Stimulated activated CD8-positive, alpha-beta memory T cell treated with anti-CD3 and anti-CD28 coated beads, Interleukin-4, amount 100 ng/mL, for 1 hour (primary cell): ENCODE measurements at places on chromosomes 4 and X.
A peak's percentile ranks its signal among the peaks of the same experiment; 100 is the strongest.

DNA sequence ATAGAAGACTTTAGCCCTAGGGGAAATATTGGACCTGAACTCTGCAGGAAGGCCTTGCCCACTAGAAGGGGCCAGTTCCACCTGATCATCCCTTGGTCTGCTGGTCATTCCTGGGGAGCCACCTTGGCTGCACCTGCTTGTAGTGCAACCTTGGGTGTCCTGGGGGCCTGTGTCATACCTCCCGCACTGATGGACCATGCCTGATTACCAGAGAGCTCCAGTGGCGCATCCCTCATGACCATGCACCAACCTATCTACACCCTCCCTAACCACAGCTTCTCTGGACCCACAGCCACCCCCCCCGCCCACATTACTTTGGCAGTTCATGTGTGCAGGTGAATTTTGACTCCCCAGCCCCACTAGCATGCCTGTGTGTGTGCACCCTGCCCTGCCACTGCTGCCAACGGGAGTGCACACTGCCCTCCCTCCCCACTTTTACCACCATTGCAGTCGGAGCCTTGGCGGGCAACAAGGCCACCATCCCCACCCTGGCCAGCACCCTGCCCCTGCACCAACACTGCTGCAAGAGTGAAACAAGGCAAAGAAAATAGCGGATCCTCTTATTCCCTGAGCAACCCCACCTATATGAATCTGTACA lies 208.1 kb downstream of the FAM47B start:
- DNase-seq, result no peak

- no peak for DNase-seq
Observed at GRCh38 chr4:154471526-154472331, 19.9 kb downstream of the DCHS2 start.

DNA sequence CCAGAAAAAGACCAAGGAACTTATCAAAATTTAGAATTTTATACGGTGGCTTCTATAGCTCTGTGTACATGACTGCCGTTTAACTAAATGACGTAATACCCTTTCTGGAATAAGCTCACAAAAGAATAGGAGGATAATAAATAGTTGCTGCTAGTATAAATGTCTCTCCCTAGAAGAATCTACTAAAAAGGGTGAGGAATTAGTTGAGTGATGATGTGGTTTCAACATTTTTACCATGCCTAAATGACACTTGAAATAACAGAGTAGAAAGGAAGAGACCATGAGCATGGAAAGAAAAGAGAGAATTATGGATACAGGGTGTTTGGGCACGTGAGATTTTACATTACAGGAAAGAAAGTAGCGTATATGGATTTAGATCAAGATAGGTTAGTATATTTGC lies 231.1 kb downstream of the ARAP2 start:
- no peak for DNase-seq

DNA sequence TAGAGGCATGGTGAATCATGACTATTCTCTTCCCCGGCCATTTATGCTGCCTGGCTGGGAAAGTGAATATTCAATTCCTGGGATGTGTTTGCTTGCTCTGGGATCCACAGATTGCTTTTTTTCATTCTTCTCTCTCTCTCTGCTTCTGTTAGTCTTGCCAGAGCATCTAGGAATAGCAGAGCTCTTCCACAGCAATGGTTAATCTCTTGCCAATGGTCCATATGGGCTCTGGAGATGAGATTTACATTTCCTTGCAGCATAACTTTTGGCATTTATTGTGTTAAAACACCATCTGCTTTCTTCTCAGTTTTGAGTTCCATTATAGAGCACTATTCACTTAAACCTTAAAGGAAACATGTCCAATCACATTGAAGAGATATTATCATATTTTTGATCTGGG lies 59.2 kb upstream of the GUCY1A1 start:
- DNase-seq, result no peak

- DNase-seq, result no peak
Observed at GRCh38 chr4:25101836-25102235, 58.4 kb downstream of the SEPSECS start.

- DNase-seq, result no peak
Observed at GRCh38 chr4:174408841-174409552, 113.3 kb downstream of the HPGD start.

- DNase-seq, result no peak
Observed at GRCh38 chr4:166838975-166839614, 395.2 kb downstream of the SPOCK3 start.

- DNase-seq, result no peak
Observed at GRCh38 chr4:28251831-28252230, 1391.2 kb downstream of the STIM2 start.

GRCh38 chr4:101596781-101597552 lies 193.6 kb upstream of the BANK1 start:
- peak; percentile 14 for DNase-seq

DNA sequence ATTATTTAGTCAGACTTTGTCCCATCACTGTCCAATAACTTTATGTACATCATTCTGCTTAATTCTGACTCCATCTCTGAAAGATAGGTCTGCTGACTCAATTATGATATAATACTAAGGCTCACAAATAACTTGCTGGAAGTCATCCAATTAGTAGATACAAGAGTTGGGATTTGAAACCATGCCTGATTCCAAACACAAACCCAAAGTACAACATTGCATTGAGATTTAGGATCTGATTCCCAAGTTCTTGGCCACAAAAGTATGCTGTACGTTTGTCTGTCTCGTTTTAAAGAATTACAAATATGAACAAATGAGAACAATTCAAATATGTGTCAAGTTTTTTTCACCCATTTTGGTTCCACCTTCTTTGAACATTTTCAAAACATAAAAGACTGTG lies 108.8 kb downstream of the AMELX start:
- no peak for DNase-seq

GRCh38 chr4:186144198-186144945 lies 39.9 kb downstream of the FAM149A start:
- no peak for DNase-seq

GRCh38 chrX:117895418-117895817 lies 221.2 kb downstream of the KLHL13 start:
- DNase-seq, result no peak

DNA sequence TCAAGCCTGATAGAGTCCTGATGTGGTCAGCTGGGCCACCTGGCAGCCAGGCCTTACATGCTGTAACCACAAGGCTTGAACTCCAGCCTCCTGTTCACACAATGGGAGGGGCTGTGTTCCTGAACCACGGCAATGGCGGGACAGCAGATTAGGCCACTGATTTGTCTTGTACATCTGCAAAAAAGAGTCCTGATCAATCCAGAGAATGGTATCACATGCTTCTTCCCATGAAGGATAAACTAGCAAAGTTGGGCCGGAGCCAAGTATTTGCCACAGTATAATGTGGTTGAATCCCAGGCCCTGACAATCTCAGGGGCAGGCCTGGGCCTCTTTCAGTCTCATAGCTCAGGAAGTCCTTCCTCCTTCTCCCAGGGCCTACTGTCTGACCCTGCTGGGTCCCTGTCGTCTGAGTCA lies 2182.5 kb upstream of the AGA start:
- DNase-seq, result no peak

DNA sequence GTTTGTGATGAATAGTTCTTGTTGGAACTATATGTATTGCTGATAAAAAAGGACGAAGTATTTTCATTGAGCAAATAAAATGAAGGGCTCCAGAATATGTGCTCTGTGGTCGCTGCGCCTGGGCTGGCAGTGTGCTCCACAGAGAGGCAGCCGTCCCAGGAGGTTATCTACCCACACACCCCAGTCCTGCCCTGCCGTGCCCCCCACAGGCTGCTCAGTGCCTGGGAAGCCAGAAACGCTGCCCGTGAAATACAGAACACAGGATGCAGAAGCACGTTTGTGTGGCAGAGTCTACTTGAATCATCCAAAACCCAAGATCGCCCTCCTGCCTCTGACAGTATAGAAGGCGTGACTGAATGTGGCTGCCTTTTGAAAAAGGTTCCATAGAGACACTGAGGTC lies 1.4 kb downstream of the CLDN22 start:
- DNase-seq, result no peak

- DNase-seq, result no peak
Observed at GRCh38 chr4:100417565-100417964, 100.3 kb downstream of the EMCN start.

DNA sequence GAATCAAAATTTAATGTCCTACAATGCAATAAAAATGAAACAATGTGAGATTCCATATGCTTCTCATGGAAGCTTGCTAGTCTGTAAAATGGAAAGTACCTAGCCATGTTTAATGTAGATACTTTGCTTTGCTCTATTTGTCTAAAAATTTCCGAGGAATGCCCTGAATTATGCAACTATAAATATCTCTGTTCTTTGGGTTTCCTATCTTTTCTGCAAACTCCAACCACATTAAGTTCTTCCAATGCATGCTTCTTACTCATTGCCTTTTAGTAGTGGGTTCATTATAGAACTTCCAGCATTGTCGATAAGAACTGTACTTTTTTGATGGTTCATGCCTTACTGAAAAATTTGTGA lies 178.3 kb downstream of the RASL11B start:
- DNase-seq, result no peak

DNA sequence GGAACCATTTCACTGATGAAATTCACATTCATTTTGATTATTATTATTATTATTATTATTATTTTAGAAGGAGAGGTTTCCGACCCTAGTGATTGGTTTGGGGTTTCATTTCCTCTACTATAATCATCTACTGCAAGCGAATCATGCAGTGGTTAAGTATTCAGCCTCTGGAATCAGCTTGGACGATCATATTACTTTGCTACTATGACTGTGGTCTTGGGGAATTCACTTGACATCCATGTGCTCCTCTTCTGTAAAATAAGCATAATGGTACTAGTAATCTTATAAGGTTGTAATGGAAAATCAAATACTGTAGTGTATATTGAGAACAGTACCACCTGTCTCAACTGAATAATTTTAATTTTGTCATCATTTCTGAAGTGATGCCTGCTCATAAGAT lies 132.1 kb upstream of the SLC4A4 start:
- DNase-seq, result no peak

DNA sequence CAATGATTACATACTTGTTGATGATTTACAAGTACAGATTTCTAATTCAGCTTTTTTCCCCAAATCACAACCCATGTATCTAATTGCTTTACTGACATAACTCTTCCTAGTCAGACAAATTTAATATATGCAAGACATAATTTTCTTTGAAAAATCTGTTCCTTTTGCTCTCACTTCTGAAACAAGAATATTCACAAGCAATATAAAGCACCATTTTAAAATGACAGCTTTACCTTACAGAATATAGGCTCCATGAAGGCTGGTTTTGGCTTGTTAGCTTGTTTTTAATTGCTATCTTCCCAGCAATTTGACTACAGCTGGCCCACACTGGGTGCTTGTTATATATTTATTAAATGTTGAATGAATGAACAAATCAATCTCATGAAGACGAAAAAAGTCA lies 24.5 kb downstream of the GPM6A start:
- no peak for DNase-seq

- no peak for DNase-seq
Observed at GRCh38 chr4:110823251-110823650, 200.4 kb upstream of the PITX2 start.

GRCh38 chrX:42725196-42725595 lies 52.8 kb downstream of the PPP1R2C start:
- DNase-seq, result no peak

DNA sequence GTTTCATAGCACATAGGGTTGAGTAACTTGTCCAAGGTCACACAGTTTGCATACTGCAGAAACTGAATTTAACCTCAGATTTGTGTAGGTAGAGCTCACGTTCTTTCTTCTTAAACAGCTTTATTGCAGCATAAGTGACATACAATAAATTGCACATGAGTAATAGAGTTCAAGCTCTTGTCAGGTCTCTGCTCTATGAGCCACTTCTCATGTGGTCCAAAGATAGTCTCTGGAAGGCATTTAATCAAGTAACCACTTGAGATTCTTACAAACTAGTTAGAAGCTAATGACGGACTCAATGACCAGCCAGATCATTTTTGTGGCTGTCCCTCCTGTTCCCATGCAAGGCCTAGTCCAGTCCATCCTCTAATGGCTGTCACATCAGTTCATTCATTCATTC lies 68.9 kb downstream of the MAOB start:
- no peak for DNase-seq

DNA sequence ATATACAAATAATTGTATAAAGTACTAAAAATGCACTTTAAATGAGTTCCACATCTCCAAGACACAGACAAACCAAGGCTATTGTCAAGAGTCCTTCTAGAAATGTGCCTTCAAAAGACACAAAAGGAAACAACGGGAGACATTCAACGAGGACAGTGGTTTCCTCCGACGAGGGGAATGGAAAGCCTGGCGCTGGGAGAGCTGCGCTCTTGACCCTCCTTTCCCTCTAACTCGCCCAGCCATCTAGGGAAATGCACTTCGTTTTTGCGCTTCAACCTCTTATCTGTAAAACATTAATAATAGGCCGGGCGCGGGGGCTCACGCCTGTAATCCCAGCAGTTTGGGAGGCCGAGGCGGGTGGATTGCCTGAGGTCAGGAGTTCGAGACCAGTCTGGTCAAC lies 37.0 kb downstream of the ZFP42 start:
- DNase-seq, result no peak

- DNase-seq, result no peak
Observed at GRCh38 chrX:41932885-41933284, 9.5 kb upstream of the CASK start.

DNA sequence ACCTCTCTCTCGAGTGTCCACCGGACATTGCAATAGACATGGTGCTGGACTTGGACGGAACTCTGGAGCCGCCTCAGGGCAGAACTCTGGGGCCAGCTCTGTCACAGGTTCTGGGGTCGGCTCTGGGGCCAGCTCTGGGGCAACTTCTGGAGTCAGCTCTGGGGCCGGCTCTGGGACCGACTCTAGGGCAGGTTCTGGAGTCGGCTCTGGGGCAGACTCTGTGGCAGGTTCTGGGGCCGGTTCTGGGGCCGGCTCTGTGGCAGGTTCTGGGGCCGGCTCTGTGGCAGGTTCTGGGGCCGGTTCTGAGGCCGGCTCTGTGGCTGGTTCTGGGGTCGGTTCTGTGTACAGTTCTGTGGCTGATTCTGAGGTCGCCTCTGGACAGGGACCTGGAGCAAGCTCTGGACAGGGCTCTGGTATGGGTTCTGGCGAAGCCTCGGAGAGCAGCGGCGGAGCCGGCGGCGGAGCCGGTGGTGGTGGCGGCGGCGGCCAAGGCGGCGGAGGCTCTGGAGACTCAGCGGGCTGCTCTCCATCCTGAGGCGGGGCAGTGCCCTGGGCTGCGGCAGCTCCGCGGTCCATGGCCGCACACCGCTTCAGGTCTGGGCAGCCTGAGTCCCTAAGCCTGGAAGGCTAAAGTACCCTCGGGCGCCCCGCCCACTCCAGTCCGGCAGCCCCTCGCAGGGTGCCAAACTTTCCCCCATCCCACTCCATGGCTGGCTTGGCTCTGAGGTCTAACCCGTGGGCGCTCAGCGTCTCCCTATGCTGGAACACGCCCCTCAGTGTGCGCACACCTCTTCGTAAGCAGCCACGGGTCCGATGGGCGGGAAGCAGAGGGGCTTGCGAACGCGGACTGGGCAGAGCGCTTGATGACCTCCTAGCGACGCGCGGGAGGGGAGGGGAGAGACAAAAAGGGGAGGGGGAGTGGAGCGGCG lies at the start of gene DGKK:
DGKK (minus strand) TSS at position 723 of the 929 bp plus-strand sequence; CDS start at position 576, 147 bp downstream.
- no peak for DNase-seq

GRCh38 chrX:19611636-19612376 lies 96.5 kb upstream of the MAP3K15 start:
- no peak for DNase-seq
